ENCODE measurements at places on chromosomes 6 and 20.

- no peak for DNase-seq
These were observed 163.5 kb downstream of the OR2B2 start for GRCh38 chr6:27748661-27749060.

GRCh38 chr6:130602151-130602770 lies 224.9 kb upstream of the SMLR1 start:
- no peak for DNase-seq

DNA sequence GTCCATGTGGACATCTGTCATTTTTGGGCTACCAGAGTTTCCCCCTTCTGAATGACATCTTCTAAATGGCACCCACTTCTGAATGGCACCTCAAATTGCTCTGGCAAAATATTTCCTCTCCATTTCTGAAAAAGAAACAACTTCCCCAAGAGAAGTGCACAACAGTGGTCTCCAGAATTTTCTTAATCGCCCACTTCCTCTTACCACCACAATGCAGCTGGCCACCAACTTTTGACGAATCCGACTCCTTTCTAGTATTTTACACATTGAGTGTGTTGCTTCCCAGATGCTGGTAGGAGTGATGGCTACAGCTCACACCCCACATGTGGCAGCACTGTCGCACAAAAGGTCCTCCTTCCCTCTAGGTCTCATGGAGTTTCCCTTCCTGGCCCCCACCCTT lies 216.1 kb downstream of the FOXA2 start:
- no peak for DNase-seq

DNA sequence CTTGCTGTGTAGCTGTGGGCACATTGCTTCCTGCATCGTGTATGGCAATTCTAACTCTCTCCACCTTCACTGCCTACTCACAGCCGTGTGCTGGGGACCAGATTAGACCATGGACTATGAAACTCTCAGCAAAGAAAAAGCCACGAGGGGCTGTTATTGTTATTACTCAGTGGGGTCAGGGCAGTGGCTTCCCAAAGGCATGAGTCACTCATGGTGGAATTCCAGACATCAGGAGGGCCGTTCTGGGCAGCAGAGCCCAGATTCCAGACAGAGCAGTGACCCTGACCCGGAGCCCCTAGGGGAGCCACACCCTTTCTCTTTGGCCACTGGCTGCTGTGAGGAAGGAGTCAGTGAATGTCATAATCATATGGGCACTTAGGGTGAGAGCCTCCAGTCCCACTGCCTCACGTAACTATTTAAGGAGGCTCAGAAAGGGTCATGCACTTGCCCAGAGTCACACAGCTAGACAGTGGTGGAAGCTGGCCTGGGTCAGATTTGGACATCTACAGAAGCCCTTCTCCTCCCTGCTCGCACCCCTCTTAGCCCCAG lies 22.2 kb upstream of the CCN5 start:
- DNase-seq: no peak

DNA sequence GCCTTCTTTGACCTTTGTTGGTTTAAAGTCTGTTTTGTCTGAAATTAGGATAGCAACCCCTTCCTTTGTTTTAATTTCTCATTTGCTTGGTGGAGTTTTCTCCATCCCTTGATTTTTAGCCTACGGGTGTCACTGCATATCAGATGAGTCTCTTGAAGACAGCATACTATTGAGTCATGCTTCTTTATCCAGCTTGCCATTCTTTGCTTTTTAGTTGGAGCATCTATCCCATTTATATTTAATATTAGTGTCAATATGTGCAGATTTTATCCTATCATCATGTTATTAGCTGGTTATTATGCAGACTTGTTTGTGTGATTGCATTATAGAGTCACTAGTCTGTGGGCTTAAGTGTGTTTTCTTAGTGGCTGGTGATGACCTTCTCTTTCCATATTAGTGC lies 622.2 kb downstream of the MMUT start:
- DNase-seq: no peak

- no peak for DNase-seq
These were observed 65.6 kb downstream of the PLG start for GRCh38 chr6:160767647-160768019.

GRCh38 chr6:71090217-71090616 lies 133.4 kb upstream of the B3GAT2 start:
- no peak for DNase-seq

DNA sequence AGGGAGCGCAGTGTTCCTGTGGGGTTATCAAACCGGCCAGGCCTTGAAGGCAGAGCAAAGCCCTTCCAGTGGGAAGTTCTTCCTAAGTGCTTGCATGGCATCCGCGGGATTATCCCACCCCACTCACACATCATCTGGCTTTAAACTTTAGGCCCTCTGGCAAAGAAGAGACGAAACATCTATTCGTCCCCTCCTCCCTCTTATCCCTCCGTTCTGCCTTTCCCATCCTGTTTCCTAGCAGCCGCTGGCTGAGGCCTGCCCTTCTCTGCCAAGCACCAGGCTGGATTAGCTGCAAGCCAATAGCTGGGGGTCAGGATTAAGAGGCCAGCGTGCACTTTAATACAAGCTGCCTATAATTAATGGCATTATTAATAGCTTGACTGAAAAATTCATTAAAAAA lies 621.0 kb downstream of the PKHD1 start:
- no peak for DNase-seq

DNA sequence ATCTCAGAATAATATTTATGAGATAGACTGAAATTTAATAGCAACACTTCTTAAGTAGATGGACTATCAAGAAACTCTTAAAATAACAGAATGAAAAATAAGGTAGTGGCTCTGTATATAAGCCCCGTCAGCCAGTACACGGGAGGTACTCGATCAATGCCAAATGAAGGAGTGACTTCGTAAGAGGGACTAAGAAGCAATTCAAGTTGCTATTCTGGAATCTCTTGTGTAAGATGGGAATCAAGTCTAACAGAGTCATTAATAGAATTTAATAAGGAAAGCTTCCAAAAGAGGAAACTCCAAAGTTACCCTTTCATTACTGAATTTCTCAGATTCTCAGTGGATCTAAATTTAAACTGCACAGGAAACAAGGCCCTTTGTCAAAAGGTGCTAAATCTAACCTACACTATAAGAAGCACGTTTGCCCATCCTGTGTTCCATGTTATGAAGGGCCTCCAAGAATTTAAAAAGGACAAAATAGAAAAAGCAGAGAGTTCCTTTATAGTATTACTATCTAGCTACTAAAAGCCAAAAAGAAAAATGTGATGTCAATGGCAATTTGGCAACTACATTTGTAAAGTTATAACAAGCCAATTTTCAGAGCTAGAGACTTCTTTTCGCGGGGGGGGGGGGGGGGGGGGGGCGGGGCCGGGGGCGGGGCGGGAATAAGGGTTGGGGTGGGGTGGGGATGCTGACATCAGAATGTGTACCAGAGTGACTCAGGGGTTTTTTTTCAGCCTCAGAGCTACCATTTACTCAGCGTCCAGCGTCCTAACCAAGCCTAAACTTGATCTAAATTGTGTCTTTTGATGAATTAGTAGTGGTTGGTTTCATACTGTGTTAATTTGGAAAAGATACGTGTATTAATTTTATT lies 200.6 kb downstream of the GMPR start:
- DNase-seq: no peak

- no peak for DNase-seq
These were observed 92.7 kb downstream of the SASH1 start for GRCh38 chr6:148435386-148435785.

GRCh38 chr20:17856837-17857605 lies 111.6 kb downstream of the SNX5 start:
- no peak for DNase-seq

DNA sequence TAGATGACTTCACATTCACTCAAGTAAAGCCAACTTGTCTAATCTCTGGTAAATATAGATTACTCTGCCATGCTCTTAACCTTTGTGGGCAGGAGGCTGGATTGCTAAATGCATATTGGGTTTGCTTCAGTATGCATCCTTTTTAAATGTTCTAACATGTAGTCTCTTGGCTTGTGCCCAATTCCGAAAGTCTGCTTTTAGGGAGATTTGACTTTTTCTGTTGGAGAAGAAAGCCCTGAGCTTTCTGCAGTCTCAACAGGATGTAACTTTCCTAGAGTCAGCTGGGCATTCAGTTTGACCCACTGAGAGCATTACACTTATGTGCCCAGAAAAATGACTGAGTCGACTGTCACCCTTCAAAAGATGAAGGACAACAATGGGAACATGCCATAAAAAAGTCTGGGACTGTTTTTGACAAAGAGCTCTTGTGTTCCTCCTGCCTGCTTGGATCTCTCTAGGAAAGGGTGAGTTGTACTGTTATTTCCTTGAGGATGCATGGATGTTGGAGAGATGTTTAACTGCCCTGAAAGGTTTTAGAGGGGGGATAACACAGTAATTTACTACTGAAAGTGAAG lies 299.4 kb downstream of the ZFAND3 start:
- no peak for DNase-seq

GRCh38 chr6:82959385-82959941 lies 106.2 kb downstream of the UBE3D start:
- DNase-seq: no peak

GRCh38 chr6:148285205-148285604 lies 57.4 kb upstream of the SASH1 start:
- no peak for DNase-seq

DNA sequence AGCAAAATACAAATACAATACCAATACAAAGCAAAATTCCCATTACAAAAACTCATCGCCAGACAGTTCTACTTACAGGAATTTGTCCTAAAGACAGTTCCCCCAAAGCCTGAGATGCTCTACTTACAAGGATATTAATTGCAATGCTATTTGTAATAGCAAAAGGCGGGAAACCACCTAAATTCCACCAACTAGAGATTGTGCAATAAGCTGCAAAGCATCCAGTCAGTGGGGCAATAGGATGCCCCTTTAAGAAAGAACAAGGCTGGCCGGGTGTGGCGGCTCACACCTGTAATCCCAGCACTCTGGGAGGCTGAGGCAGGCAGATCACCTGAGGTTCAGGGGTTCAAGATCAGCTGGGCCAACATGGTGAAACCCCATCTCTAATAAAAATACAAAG lies 39.1 kb downstream of the FAM209B start:
- no peak for DNase-seq

GRCh38 chr6:96967957-96968871 lies 43.7 kb downstream of the KLHL32 start:
- no peak for DNase-seq

DNA sequence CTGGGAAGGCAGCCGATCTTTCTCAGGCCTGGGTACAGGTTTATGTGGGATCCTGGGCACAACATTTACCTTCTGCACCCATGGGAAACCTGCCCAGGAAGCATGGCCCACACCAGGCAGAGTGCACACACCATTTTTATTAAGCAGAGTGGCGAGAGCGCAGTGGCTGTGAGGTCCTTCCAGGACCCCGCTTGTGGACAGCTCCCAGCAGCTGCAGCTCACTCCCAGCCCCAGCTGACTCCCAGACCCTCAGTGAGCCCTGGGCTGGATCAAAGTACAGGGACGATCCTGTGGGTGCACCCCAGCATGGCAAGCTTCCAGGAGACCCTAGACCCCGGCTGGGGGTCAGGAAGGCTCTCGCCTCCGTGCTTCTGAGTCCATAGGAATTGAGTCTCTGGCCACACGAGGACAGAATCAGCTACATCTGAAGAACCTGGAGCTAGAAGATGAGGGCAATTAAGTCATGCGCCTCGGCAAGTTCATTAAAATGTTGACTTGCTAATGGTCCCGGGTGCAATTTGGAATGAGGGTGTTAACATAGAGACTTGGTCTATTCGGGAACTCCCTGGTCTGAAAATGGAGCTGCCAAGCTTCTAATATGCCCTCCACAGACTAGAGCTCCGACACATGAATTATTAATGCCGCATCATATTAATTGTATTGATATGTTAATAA lies 65.4 kb upstream of the SLCO4A1 start:
- no peak for DNase-seq

- no peak for DNase-seq
These were observed 41.4 kb downstream of the PKIB start for GRCh38 chr6:122651604-122652003.

DNA sequence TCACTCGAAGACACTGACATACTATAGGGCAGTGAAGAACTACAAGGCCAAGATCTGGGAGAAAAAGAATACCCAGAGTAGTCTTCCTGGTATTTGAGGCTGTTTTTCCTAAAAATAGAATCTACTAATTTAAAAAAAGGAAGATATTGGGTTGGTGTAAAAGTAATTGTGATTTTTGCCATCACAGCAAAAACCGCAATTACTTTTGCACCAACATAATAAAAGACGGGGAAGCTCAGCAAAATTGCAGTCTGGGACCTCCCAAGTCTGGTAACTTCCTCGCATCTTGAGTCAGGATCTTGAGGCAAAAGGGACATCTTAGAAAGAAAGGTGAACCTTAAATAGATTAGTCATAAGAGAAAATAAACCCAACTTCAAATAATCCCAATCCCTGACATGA lies 77.2 kb upstream of the SMIM28 start:
- no peak for DNase-seq

DNA sequence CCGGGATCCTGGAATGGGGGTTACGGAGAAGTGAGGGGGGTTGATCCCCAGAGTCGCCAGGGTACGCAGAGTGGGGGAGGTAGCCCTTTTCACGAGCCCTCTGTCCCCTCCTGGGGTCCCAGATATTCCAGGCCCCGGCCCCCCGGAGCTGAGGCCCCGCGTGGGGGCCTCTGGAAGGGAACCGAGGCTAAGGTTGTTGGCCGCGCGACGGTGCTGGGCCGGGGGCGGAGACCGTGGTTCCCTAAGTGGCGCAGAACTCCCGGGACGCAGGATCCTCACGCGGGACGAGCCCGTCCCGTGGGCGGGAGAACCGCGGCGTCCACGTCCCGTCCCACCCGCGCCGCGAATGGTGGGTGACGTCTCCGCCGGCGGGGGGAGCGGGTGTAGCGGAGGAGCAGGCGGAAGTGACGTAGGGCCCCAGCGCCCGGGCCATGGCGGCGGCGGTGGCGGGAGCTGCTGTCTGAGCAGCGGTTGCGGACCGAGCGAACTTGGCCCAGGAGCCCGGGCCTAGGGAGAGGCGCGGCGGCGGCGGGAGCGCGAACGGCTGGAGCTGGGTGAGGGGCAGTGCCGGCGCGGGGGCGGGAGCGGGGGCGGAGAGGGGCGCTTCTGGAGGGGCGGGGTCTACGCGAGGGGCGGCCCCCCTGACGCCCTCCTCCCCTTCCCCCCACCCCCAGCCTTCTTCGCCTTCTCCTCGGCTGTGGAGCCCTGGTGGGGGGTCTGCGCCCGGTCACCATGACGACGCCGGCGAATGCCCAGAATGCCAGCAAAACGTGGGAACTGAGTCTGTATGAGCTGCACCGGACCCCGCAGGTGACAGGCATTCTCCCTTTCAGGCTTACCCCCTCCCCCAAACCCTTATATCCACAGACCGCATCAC lies at the start of gene RING1:
TSS of gene RING1 (plus strand) at position 410 of the 877 bp plus-strand sequence. CDS start at position 733, 323 bp downstream.
- DNase-seq: peak; percentile 85

GRCh38 chr6:157834549-157834948 lies 11.5 kb downstream of the SNX9 start:
- no peak for DNase-seq

- DNase-seq: no peak
These were observed 8.5 kb downstream of the IYD start for GRCh38 chr6:150377211-150377781.

DNA sequence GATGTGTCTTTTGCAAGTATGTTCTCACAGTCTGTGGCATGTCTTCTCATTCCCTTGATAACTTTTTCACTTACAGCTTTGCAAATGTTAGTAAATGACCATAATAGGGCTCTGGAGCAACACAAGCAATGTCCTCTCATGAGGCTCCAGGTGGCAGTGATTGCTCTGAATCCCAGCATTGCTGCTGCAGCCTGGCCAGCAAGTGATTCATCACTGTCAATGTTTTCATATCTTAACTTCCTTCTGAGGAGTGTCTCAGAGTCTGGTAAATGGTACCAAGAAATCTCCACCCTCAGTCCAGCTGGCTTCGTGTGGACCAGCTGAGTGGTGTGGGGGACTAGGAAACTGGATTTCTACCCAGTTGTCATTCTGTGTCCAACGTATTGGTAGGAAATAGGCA lies 139.6 kb downstream of the MYLK4 start:
- DNase-seq: no peak

GRCh38 chr6:143098054-143098671 lies 37.5 kb downstream of the AIG1 start:
- no peak for DNase-seq
